Keratinocyte (primary cell): ENCODE measurements at places on chromosomes 16 and 17. TPM values are rescaled to one million over a fixed set of nuclear protein-coding genes. Genes with fewer than 3 reads are reported as not detected.

DNA sequence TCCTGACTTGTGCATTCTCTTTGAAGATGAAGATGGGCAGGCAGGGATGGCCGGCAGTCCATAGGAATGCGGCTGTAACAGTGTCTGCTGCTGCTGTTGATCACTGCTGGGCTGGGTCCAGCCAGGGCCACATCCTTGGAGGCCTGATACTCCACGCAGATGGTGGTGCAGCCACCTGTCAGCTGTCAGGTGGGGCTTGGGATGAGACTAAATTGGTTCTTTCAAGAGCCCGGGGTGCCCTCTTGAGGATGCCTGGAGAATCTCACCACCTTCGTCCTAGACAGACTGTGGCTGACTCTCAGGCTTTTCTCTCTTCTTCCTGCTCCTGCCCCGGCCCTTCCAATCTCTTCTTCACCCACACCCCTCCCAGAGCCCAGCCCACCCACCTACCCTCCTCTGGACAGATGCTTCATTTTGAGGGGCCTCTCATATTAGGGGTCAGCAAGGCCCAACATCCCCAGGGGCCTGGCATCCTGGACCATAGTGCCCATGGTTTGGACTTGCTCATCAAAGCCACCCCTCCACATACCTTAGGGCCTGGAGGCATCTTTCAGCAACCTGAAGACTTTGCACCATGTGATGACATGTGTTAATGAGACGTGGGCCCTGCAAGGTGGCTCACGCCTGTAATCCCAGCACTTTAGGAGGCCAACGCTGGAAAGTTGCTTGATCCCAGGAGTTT lies 19.1 kb downstream of the OSBPL7 start:
- DNase-seq: no peak

GRCh38 chr17:4365628-4366326 lies 698 bp downstream of the UBE2G1 start:
- DNase-seq: no peak

DNA sequence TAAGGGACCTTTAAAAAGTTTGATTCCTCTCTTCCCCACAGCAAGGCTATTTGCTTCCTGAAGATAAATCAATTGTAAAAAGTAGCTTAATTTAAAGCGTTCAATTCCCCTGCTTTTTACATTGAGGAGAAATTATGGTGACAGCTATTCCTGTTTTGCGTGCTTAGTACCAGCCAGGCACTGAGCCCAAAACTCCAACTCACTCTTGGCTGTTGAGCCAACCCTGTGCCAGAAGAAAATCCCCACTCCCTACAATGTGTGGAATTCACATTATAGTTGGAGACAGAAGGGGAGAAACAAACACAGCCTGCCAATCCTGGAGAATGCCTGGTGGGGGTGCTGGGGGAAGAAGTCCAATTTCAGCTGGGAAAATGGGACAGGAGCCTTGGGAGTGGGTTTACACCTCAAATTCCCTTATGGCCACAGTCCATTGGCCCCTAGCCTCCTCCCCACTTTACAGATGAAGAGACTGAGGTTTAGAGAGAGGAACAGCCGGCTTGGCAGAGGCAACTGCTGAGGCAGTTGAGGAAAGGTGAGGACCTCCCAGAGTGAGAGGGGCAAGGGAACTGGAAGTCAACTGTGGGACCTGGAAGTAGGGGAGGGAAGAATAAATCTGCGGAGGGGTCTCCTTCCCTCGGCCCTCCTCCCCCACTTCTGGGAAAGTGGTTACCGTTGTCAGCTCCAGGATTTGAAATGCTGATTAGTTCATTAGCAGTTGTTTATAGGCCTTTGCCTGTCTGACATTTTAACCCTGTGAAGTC lies 26.1 kb downstream of the CDH1 start:
- no peak for DNase-seq

DNA sequence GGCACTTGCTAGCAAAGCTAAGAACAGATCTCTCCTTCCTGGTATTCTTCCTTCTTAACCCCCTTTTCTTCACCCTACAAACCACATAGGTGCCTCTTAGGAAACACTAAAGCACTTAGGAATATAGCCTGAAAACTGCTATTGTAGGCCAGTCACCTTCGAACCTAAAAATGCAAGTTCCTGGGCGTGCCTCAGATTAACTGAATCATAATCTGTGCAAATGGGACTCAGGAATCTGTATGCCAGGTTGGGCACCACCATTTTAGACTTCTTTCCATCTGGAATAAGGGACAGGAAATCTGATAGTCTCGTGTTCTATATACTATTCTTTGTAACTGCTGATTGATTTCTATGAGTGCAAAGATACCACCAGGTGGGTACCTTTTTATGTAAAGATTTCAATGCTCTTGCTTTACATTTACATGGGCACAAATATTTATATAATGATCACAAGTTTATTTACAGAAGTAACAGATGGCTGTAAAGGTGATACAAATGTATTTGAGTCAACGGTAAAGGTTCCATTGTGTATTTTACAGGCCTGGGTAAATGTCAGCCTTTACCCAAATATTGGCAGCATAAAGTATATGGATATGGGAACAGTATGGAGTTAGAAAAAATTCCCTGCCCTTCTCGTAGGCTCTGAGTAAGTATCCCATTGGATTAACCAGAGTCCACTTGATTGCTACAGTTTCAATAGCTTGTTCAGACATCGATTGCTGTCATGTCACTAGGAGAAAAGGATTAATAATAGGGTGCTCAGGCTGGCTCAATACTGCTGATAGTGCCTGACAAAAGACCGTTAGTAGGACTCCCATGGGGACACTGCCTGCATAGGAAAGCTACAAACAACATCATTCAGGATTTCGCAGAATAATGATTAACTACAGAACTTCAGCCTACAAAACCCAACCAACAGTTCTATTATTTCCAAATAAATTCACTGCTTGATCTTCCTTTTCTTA lies 124.7 kb downstream of the SNX11 start:
- DNase-seq: no peak

- DNase-seq: no peak
Observed at GRCh38 chr16:26717826-26718225, 348.9 kb upstream of the C16orf82 start.

DNA sequence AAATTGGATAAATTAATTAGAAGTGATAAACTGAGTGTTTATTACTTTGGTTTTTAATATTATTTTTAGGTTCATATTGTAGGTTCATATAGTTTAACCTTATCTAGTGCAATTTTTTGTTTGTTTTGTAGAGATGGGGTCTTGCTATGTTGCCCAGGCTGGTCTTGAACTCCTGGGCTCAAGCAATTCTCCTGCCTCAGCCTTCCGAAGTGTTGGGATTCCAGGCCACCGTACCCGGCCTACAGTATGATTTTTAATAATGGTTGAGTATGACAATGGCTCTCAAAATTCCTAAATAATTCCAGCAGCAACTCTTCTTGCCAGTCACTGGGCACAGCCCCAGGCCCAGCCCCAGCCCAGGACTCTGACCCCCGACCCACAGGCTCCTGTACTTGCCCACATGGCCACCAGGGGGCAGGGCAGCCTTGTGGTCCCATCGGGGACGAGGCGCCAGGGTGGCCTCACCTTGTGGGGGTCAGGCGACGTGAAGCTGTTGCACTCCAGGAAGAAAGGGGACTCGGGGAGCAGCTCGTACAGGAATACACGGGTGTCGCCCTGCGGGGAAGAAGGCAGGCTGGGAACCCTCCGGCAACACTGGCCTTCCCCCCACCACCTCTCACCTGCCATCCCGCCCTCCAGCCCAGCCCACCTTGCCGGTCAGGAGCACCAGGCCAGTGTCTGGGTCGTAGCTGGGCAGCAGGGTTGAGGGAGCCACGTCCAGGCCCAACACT lies 7.9 kb upstream of the PAM16 start:
- no peak for DNase-seq

GRCh38 chr17:10698096-10698818 lies 863 bp downstream of the ADPRM start:
- DNase-seq: no peak

GRCh38 chr16:17481736-17482135 lies 11.0 kb upstream of the XYLT1 start:
- no peak for DNase-seq

DNA sequence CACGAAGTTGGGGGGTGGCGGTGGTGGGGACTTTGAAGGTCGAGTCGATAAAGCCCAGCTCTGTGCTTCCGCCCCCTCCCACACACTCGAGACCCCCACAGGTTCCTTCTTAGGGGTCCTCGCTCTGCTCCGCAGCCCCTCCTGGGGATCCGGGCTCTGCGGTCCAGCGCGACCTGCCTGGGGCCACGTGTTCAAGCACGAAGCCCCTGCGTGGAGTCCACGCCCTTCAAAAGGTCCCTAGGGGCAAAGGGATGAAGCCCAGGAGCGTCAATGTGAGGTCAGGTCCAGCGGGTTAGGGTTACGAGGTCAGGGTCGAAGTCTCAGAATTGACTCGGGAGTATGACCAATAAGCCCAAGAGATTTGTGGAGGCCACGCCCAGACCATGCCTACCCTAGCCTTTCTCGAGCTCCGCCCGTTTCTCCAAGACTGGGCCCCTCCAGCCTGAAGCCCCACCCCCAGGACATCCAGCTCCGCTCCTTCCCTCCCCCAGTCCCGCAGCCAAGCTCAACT lies 786 bp upstream of the CACNA1G start:
- no peak for DNase-seq

GRCh38 chr16:68529608-68529930 lies 9.5 kb upstream of the ZFP90 start:
- DNase-seq: no peak

DNA sequence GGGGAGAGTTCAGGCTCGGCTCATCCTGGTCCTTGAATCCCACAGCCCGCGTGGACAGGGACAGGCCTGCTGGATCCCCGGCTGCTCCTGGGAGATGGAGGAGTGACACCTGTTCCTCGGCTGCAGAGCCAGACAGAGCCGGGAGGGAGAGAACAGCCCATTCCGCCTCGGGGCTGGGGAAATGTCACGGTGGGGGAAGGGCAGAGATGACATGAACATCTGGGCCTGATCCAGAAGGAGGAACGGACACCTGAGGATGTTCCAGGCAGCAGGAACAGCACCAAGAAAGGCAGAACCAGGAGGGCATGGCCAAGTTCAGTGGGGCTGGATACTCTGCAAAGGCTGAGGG lies 2.1 kb downstream of the ZNF764 start:
- no peak for DNase-seq

GRCh38 chr17:67511012-67511411 lies 133.9 kb downstream of the PITPNC1 start:
- DNase-seq: no peak

GRCh38 chr17:33816842-33817617 lies 438.1 kb upstream of the CCL2 start:
- no peak for DNase-seq

GRCh38 chr17:9475101-9475658 lies 100.4 kb downstream of the STX8 start:
- no peak for DNase-seq

DNA sequence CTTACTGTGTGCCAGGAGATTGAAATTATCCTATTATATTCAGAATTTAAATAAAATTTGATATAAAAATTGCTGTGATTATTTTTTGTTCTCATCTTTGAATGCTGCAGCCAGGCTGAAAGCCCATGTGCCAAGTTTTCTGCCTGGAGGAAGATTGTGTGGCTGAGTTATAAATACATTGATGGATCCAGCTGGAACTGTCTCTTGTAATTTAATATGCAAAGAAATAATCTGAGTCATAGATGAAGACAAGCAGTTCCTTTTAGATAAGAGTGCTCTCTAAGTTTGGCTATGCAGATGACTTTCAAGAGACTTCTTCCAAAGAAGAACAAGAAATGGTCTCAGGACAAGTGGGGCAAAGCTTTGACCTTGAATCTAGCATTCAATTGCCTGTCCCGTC lies 871.0 kb downstream of the CDH11 start:
- no peak for DNase-seq

DNA sequence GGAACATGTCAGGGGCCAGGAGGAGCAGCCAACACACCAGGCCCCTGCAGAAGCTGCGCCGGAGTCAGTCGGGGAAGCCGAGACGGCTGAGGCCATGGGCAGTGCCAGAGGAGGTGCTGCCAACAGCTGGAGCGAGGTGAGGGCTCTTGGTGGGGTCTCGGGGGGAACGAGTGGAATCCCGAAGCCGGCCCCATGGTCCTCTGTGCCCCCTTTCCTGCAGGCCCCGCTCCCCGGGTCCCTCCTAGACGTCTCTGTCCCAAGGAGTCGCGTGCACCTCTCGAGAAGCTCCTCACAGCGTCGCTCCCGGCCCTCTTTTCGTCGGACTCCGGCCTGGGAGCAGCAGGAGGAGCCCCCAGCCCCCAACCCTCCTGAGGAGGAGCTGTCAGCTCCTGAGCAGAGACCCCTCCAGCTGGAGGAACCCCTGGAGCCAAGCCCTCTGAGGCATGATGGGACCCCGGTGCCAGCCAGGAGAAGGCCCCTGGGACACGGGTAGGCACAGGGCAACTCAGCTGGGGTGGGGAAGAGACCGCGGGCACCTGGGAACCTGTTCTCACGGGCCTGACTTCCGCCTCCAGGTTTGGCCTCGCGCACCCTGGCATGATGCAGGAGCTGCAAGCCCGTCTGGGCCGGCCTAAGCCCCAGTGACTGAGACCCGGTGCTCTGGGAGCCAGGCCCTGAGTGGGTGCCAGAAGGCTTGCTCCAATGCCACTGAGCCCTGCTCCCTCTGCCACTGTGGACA lies 3.6 kb downstream of the APOBR start:
- DNase-seq: no peak

- DNase-seq: no peak
Observed at GRCh38 chr17:44308865-44309264, 464 bp downstream of the RUNDC3A start.

DNA sequence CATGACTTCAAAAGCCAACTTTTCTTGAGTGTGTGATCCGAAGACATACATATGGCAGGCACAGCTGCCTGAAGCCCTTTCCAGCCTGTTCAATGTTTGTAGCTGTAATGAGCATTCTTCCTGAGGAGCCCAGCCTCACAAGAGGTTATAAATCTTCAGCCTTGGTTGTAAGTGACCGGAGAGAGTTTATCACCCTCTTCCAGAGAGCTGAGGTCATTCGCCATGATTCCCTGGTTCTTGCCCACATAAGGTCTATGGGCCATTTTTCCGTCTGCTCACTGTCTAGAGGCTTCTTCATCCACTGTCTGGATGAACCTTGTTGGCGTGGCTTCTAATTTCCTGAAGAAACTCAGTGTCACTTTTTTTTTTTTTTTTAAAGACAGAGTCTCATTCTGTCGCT lies 9.7 kb upstream of the CSF3 start:
- no peak for DNase-seq

The PRSS21 gene
- polyA plus RNA-seq: 0.52 to 1.0 TPM (median 0.99 TPM) in 3 replicates

The LLGL2 gene
- 13.8 to 28.2 TPM (median 14.9 TPM) in 3 replicates for polyA plus RNA-seq

The ITGB4 gene
- polyA plus RNA-seq: 761 to 1,084 TPM (median 1,039 TPM) in 3 replicates

The SLC52A1 gene
- polyA plus RNA-seq: 0.16 to 0.21 TPM (median 0.21 TPM) in 3 replicates

The ESRP2 gene
- 34.8 to 53.9 TPM (median 39.2 TPM) in 3 replicates for polyA plus RNA-seq

The CKLF gene
- polyA plus RNA-seq: 34.7 to 40.3 TPM (median 38.0 TPM) in 3 replicates

The SULT1A1 gene
- 0.96 to 1.6 TPM (median 1.2 TPM) in 3 replicates for polyA plus RNA-seq

The RNF157 gene
- not detected in 3 replicates for polyA plus RNA-seq

The SLC47A1 gene
- polyA plus RNA-seq: 0.05 to 0.23 TPM (median 0.07 TPM) in 3 replicates
